ENCODE measurements at places on chromosomes 16 and 17.
A peak's percentile ranks its signal among the peaks of the same experiment; 100 is the strongest.

GRCh38 chr17:19404264-19404663 is 6.8 kb upstream of the RNF112 start:
- no peak for DNase-seq

DNA sequence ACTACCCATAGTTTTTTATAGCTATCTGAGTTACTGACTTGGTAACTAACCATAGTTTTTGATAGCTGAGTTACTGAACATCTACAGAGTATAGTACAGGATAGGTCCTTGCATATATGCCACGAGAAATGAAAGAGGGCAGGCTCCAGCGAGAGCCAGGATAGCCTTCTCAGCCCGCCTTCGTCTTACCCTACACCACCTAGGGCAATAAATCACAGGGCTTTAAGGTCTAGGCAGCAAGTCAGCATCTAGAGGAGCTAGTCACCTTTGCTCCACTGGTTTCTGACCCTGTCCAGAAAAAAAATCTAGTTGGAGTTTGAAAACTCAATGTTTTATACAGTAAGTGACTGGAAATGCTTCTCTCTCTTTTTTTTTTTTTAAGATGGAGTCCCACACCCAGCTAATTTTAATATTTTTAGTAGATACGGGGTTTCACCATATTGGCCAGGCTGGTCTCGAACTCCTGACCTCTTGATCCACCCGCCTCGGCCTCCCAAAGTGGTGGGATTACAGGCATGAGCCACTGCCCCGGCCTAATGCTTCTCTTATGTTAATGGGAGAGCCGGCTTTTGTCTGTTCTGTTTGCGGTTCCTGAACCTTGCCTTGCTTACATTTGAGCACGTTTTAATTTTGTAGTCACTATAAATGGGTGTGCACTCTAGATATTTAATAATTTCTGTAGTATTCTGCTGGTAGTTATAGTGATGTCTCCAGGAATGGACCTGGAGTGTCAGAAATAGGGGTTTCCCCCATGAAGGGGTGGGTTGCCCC is 2.8 kb downstream of the BFAR start:
- DNase-seq, result no peak

DNA sequence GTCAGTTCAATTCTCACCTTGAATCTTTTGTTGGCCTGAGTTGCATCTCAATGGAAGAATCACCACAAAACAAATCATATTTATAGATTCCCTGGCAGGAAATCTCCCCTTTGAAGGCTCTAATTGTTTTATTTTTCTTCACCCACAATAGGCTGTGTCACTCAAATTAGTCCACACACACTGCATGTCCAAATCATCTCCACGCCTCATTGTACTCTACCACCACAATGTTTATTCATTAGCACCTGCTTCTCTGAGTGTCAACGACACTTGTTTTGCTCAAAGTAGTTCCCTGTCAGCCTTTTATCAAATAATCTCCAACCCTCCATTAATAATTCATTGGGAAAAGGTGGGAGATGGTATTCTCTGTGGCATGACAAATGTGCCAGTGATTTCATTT is 164.3 kb downstream of the ABCC12 start:
- no peak for DNase-seq

DNA sequence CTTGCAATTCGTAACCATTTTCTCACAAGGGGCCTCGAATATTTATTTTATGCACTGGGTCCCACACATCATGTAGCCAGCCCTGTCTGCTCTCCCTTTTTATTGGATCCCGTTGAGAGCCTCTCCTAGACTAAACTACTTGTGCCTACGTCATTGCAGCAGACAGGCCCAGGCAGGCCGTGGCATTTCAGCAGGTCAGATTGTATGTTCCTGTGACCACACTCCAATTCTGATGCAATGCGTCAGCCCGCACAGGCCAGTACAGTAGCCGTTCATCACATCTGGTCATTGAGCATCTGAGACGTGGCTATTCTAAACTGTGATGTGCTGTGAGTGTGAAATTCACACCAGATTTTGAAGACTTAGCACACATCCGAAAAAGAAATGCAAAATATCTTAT is 42.2 kb downstream of the ABAT start:
- no peak for DNase-seq

- DNase-seq, result no peak
Observed at GRCh38 chr17:61149862-61150362, 249.7 kb upstream of the TBX2 start.

- DNase-seq, result no peak
Observed at GRCh38 chr16:721765-722540, 1.0 kb downstream of the ANTKMT start.

DNA sequence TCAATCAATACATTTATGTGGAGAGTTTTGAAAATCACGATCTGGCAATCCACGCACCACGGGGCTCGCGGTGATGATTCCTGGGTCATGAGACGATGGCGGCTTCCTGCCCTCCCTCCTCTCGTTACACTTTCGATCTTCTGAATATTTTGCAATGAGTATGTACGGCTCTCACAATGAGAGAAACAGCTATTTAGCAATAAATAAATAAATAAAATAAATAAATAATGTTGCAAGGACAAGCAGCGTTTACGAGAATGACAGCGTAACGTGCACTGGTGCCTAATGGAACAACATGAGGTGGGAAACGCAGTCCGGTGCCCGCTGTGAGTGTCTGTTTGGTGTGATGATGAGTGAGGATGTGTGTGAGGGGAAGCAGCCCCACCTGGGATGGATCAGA is 46.7 kb upstream of the JPH3 start:
- no peak for DNase-seq

DNA sequence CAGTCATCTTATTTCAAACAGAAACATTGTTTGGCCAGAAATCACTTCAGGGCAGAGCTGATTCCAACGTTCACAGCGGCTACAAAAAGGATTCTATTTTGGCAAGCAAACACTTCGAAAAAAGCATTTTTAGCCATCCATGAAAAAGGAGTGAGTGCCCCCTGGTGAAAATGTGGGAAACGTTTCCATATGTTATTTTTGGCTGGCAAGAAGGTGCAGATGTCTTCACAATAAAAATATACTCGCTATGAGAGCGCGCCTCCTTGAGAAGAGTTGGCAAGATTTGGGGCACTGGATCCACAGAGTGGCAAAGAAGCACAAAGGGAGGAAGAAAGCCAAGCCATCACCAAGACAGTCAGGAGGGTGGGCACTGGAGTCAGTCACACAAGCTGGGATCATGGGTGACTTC is 191.1 kb downstream of the CHD9NB start:
- DNase-seq, result no peak

DNA sequence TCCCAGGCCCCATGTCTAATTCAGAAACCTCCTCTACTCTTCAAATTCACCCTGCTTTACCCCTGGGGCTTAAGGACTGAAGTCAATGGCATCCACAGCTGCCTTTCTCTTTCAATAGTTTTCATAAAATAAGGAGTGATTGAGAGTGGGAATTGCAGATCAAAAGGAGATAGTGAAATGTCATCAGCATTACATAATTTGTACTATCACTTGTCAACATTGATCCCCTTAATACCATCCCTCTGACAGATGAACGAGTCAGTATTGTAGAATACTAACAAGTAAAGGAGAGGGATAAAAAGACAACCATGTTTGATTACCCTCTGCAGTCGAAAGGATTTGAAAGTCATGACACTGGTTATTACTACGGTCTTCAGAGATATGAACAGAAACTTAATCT is 212.4 kb downstream of the TMEM114 start:
- no peak for DNase-seq

DNA sequence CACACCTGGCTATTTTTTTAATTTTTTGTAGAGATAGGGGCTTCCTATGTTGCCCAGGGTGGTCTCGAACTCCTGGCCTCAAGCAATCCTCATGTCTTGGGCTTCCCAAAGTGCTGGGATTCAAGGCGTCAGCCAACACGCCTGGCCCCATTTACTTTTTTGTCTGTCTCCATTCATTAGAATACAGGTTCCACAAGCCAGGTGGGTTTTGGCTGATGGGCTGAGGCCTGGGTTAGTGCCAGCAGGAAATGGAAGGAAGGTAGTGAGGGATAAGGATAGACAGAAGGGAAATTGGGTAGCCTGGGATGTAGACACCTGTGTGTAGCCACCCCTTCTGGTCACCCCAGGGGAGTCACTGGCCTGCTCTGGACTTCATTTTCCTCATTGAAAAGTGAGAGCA is 4.4 kb upstream of the IL27 start:
- DNase-seq, result no peak

DNA sequence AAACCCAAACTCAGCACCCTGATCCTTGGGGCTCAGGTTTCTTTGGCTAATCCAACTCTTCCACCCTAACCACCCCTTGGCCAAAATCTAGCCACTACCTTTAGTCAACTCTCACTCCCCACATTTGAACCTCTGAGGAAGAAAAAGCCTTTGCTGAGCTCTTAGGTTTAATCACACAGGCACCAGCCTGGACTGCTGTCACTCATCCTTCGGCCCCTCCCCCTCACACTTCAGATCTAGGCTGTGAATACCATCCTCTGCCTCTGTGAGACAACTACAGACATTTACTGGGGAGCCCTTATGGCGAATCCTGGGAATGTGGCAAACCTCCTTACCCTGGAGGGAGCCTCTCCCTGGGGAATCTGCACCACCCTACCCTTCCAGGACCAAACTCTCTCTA is 5.3 kb upstream of the RNASEK start:
- DNase-seq, result no peak

GRCh38 chr16:30382111-30382881 is at the start of gene SEPTIN1:
Gene SEPTIN1 (minus strand): TSS chr16:30382561. CDS start chr16:30382542, 19 bp downstream.
- no peak for DNase-seq

DNA sequence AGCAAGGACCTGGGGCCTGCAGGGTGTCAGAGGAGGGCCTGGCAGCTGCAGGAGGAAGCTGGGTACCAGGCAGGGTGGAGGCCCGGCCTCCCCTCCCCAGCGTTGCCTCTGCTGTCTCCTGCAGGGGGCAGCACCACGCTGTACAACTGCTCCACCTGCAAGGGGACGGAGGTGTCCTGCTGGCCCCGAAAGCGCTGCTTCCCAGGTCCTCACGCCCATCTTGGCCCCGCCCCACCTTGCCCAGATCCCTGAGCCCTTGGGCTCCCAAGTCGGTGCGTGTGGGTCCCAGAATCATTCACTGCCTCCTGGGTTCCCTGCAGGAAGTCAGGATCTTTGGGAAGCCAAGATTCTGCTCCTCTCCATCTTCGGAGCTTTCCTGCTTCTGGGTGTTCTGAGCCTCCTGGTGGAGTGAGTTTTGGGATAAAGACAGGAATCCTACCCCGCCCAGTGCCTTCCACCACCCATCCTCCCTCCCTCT is 1.2 kb downstream of the TMEM95 start:
- DNase-seq, result no peak

DNA sequence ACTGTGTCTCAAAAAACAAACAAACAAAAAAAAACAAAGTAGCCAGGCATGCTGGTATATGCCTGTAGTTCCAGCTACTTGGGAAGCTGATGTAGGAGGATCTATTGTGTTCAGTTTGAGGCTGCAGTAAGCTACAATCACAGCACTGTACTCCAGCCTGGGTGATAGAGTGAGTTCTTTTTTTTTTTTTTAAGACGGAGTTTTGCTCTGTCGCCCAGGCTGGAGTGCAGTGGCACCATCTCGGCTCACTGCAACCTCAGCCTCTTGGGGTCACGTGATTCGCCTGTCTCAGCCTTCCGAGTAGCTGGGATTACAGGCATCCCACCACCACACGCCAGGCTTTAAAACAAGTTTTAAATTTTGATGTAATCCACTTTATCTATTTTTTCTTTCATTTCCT is 80.2 kb upstream of the STAC2 start:
- no peak for DNase-seq

DNA sequence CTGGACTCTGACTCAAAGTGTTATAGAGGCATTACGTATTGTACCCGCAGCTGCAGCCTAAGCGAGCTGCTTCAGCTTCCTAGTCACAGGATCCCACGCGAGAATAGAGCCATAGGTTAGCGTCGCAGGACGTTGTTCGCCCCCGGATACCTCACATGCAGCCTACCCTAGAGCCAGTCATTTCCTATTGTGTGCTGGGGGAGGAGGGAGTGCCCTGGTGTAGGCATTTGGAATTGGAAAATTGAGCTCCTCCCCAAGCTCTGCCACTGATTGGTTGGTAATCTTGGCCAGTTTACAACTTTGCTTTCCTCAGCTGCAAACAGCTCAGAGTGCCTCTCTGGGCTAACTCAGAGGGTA is 530 bp downstream of the NAA60 start:
- no peak for DNase-seq

- DNase-seq, result no peak
Observed at GRCh38 chr16:57700781-57701551, 6.4 kb downstream of the DRC7 start.

GRCh38 chr16:57761957-57762356 is 26.4 kb downstream of the KATNB1 start:
- no peak for DNase-seq

DNA sequence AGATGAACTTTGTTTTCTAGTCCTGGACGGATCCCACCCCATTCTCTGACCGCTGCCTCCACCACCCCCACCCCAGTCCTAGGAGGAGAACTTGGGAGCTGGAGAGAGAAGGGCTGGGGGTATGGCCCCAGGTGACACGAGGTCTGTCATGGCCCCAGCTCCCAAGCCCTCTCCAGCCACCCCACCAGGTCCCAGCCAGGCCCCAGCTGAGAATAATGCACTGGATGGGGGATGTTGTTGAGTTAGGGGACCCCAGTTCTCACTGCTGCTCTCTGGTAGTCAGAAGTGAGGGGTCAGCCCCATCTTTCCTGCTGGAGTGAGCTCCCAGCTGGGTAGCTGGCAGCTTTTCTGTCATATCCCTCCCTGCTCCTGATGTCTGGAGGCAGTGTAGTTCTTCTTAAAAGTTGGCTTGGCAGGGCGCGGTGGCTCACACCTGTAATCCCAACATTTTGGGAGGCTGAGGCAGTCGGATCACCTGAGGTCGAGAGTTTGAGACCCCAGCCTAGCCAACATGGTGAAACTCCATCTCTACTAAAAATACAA is 4.6 kb upstream of the COL1A1 start:
- DNase-seq, result no peak

DNA sequence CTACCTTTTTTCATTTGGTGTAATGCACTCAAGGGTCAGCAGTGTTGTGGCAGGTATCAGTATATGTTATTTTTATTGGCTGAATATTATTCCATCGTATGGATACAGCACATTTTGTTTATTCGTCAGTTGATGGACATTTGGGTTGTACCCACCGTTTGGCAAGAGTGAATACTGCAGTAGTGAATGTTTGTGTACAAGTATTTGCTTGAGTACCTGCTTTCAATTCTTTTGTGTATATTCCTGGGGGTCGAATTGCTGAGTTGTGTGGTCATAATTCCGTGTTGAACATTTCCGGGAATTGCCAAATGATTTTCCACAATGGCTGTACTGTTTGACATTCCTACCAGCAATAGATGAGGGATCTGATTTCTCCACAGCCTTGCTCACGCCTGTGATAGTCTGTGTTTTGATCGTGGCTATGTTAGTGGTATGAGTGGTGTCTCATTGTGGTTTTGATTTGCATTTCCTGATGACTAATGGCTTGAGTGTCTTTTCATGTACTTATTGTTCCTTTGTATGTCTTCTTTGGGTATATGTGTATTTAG is 108.4 kb downstream of the OR1D5 start:
- DNase-seq, result peak; percentile 90

GRCh38 chr16:24906199-24906808 is 60.5 kb downstream of the SLC5A11 start:
- no peak for DNase-seq

DNA sequence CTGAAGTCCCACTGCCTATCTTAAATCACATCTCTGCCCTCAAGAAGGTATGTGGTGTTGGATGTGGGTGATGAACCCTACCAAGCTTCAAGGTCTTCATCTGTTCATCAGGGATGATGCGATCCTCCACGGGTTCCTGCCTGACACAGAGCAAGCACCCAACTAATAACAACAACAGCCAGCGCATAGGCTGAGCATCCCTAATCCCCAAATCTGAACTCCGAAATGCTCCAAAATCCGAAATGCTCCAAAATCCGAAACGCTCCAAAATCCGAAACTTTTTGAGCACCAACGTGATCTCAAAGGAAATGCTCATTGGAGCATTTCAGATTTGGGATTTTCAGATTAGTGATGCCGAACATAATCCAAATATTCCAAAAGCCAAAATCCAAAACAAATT is 238.9 kb upstream of the SDK2 start:
- no peak for DNase-seq
